AG09319 (cell line): ENCODE measurements at places on chromosomes 16 and 17.

DNA sequence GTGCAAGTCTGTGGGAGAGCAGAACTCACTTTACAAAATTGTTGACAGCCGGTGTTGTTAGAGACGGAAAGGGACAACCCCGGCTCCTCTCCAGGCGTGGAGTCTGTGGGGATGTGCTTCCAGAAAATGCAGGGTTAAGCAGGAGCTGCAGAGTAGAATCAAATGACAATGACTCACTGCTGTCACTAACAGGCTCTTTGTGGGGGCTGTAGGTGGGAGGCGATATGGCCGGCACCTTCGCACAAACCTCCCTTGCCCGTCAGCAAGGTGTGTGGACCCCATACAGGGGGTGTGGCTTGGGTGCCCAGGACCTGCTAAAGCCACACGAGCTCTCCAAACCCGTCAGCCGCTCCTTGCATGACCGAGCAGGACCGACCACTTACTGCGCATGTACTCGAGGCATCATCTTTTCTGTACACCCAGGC, 5.8 kb downstream of the PDK2 start:
- DNase-seq: no peak

DNA sequence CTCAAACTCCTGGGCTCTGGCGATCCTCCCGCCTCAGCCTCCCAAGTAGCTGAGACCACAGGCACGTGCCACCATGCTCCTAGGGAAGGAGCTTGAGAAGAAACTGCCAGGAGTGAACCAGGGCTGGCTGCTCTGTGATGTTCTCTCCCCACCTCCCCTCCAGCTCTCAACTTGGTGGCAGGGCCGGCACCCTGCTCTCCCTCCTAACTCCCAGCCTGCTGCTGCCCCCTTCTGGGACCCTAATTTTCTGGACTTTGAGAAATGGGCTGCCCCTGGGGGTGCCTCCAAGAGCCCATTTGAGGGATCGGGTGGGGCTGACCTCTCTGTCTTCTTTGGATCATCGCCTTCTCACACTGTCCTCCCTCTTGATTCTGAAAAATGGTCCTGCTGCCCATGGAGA, 14.9 kb upstream of the STAT3 start:
- DNase-seq: no peak

DNA sequence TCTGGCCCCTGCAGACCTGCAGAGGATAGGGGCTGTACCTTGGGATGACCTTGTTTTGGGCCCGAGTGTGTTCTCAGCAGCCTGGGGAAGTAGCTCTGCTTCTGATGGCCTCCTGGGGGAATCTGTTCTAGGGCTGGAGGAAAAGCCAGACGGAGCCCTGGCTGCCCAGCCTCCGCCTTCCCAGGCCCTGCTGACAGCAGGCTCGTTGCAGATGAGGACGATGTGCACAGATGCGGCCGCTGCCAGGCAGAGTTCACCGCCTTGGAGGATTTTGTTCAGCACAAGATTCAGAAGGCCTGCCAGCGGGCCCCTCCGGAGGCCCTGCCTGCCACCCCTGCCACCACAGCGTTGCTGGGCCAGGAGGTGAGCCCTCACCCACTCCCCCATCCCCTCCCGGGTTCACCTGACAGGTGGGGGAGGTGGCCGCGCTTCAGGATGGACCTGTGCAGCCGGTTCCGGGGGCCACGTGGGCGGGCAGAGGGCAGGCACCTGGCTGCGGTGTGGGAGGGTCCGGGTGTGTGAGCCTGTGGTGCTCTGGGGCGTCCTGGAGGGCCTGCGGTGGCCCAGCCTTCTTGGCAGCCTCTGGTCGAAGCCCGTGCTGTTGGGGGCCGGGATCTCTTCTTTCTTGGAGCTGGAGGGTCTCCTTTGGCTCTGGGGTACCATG, 4.9 kb downstream of the E4F1 start:
- no peak for DNase-seq

- DNase-seq: no peak
These were observed 155.3 kb downstream of the AIPL1 start for GRCh38 chr17:6279659-6280058.

GRCh38 chr16:48236286-48236685, 7.8 kb upstream of the LONP2 start:
- DNase-seq: no peak

GRCh38 chr17:13442361-13442760, 159.4 kb downstream of the HS3ST3A1 start:
- no peak for DNase-seq

- no peak for DNase-seq
These were observed 35.6 kb downstream of the RPA1 start for GRCh38 chr17:1865252-1866037.

- DNase-seq: no peak
These were observed 86.9 kb upstream of the ZNF750 start for GRCh38 chr17:82926716-82927115.
